Activated naive CD8-positive, alpha-beta T cell treated with anti-CD3 and anti-CD28 coated beads for 36 hours (primary cell): ENCODE measurements at places on chromosomes 5 and 9.
A peak's percentile ranks its signal among the peaks of the same experiment; 100 is the strongest.

- no peak for DNase-seq
These were observed 109.4 kb upstream of the PRLR start for GRCh38 chr5:35339616-35340100.

GRCh38 chr9:79604149-79604548, 32.4 kb downstream of the TLE4 start:
- DNase-seq = no peak

- no peak for DNase-seq
These were observed 5.2 kb downstream of the IER5L start for GRCh38 chr9:129172816-129173215.

DNA sequence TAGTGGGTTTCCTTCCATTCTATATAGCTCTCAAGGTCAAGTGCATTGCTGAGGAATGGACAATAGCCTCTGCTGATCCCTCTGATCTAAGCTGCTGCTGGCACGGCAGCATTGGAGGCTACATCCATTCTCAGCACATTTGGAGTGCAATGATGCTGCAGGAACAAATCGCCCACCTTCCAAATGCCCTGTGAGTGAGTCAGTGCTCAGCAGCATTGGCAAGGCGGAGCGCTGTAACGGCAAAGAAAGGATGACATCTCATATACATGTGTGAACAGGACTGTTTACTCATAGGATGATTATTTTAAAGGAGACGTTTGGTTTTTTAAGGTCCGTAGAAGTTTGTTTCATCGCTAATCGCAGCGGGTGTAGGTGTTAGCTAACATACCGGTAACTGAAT, 408.7 kb downstream of the ARHGEF28 start:
- no peak for DNase-seq

- DNase-seq = no peak
These were observed 235.6 kb downstream of the EDIL3 start for GRCh38 chr5:84149094-84149493.

- DNase-seq = no peak
These were observed 58.4 kb downstream of the COL23A1 start for GRCh38 chr5:178531786-178532185.

DNA sequence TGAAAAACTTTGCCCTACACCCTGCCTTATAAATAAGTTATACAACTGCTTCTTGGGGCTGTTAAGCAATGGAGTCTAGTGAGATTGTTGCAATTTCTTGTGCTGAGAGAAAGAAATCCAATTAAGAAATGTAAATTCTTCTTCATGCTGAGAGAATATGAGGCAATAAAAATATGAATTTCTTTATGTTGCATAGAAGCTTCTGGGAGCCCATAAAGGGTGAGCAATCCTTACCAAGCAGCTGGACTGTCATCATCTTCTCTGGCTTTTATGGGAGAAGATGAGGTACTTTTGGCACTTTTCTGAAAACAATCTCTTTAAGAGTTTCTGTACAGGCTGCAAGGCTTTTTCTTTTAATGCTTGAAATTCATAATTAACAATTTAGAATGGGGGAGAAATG, 204.3 kb downstream of the DMRTA1 start:
- no peak for DNase-seq

DNA sequence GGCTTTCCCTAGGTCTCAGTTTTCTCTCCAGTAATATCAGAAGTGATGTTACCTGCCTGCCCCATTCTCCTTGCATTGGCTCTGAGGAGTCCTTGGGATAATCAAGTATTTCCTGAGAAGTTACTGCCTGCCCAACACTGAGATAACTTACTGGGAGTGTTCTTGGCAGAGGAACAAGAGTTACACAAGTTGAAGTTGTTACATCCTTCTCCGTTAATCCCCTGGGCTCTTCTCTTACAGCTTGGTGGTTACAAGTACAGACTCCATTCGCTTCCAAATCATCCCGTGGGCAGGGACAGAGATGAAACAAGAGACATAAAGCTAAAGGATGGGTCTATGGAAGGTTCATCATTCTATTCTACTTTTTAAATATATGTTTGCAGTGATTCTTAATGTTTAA, 74.1 kb upstream of the SAP30L start:
- DNase-seq = no peak

- no peak for DNase-seq
These were observed 1260.8 kb upstream of the WWC1 start for GRCh38 chr5:167030500-167031120.

GRCh38 chr5:113195251-113195650, 218.7 kb downstream of the DCP2 start:
- DNase-seq = no peak

GRCh38 chr9:97767891-97768290, 70.8 kb upstream of the XPA start:
- DNase-seq = no peak

- DNase-seq = no peak
These were observed 142.2 kb downstream of the SV2C start for GRCh38 chr5:76225336-76225735.

DNA sequence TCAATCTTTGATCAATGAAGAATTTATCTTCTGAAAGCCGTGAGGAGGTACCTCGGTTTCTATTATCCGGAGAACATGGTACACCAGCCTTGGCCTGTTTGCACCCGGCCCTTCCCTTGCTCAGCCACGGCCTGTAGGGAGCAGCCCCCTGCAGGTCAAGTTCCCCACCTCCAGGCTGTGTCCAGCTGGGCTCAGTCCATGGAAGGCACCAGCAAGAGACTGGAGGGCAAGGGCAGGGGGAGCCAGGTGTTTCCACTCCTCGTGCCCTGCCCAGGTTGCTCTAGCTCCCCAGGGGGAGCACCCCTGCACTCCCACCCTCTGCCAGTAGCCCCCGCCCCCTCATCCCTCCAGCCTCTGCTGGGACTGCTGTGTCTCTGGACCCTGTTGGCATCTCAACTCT, 87.3 kb upstream of the ADAMTS2 start:
- DNase-seq = no peak

- no peak for DNase-seq
These were observed 1899.9 kb downstream of the MAT2B start for GRCh38 chr5:165405340-165405739.

GRCh38 chr9:101516655-101517054, 17.0 kb upstream of the RNF20 start:
- DNase-seq = no peak

- DNase-seq = peak; percentile 4
These were observed 31.0 kb downstream of the ABLIM3 start for GRCh38 chr5:149172261-149172660.

DNA sequence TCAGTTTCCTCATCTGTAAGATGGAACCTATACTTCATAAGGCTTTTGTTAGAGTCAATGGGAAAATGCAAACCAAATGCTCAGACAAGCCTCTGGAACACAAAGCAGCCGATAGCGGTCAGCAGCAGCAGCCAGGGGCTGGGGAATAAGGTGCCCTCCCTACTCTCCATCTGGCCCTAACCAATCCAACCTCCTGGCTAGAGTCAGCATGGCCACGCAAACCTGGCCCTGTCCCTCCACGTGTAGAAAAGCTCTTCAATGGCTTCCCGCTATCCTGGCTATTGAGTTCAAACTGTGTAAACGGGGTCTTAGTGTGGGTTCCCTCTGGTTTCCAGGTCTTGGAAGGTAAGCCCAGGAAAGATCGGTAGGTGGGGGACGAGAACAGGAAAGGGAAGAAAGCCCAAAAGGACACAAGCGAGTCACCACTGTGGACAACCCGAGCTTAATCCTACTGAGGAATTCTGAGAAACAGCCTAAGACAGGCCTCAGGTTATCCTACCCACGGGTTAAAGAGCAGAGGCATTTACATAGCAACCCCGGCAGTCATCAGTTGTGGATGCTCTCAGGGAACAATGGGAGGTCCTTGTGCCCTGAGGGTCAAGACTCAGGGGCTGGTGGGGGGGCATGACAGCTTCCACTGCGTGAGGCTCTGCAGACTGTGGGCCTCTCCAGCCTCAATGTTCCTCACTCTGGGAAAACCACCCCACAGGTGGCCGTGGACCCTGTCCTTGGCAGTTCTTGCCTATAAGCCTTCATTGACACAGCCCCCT, 30.9 kb downstream of the FABP6 start:
- no peak for DNase-seq

- no peak for DNase-seq
These were observed 365.6 kb downstream of the CDK5RAP2 start for GRCh38 chr9:120214332-120214731.

GRCh38 chr5:4129523-4129922, 533.9 kb downstream of the IRX1 start:
- no peak for DNase-seq

DNA sequence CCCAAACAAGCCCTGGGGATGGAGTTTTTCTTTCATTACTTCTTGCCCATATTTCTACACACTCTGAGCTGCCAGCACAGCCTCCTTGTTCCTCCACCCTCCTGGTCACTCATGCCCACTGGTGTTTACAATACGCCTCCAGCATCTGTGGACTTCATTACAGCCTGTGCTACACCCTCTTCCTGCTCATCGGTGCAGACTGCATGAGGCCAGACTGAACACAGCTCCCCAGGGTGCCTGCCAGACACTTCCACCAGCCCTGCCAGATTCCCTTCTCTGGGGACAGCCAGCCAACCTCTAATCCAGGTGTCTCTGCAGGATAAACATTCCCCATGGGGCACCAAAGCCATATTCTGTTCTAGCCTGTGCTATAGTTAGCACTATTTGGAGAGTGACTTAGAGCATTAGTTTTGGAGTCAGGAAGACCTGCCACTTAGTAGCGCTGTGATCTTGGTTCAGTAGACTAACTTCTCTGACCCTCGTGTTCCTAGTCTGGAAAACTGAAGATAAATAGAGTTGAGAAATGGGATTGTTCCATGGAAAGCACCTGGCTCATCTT, 163.8 kb upstream of the KLF4 start:
- no peak for DNase-seq

- no peak for DNase-seq
These were observed 126.9 kb downstream of the TLE1 start for GRCh38 chr9:81562231-81563019.

GRCh38 chr5:20335978-20336377, 348.0 kb upstream of the CDH18 start:
- no peak for DNase-seq

GRCh38 chr9:134460206-134460605, 134.0 kb downstream of the RXRA start:
- DNase-seq = no peak

DNA sequence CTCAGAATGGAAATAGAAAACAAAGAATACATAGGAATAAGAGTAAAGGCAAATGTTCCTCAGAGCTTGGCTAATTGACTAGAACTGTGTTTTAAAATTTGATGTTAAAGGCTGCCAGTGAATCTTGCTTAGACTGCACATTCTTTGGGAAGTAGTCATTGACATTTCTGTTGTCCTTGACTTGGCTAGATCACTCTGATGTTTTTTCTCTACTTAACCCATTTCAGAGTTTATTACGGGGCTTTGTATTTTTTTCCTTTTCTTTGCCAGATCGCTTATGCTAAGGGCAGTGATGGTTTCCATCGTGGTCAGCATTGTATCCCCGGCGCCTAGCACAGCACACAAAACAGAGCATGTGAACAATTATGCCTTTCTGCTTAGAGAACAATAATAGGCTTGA, 1126.7 kb upstream of the CDH9 start:
- DNase-seq = no peak

DNA sequence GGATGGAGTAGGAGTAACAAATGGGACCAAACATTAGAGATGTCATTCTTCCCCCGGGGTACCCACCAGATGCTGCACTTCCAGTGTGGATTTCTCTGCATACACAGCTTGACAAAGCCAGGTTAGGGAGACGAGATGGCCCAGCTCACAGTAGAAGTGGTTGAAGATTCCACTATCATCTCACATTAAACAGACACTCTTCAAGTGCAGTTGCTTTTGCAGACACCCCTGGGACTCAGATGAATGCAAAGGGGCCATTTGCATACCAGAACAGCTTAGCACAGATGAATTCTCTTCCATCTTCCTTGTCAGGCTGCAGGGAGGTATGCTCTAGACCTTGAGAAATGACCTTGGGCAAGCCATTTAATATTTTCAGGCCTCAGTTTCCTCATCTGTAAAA, 12.6 kb upstream of the C5orf58 start:
- DNase-seq = no peak

DNA sequence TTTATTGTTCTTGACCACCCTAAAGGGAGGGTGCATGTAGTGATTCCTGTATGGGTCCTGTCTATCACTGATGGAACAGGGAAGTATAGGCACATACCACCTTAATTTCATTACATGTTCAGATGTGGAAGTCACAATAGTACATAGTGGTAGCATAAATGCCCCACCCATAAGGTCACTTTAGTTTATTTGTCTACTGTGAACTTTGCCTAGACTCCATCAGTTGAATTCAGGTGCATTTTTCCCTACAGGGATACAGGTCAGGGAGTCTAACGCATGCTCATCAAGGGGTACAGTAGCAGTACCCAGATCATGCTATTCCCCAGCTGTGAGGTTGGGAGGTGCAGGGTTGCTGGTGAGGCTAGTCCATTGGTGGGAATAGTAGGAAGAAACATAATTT, 175.0 kb downstream of the MEF2C start:
- DNase-seq = no peak

- no peak for DNase-seq
These were observed 330.3 kb downstream of the TRIM36 start for GRCh38 chr5:114839360-114839759.

- no peak for DNase-seq
These were observed 730 bp downstream of the ZMYND19 start for GRCh38 chr9:137589441-137590122.

GRCh38 chr5:129400395-129400983, 59.6 kb upstream of the ADAMTS19 start:
- no peak for DNase-seq

DNA sequence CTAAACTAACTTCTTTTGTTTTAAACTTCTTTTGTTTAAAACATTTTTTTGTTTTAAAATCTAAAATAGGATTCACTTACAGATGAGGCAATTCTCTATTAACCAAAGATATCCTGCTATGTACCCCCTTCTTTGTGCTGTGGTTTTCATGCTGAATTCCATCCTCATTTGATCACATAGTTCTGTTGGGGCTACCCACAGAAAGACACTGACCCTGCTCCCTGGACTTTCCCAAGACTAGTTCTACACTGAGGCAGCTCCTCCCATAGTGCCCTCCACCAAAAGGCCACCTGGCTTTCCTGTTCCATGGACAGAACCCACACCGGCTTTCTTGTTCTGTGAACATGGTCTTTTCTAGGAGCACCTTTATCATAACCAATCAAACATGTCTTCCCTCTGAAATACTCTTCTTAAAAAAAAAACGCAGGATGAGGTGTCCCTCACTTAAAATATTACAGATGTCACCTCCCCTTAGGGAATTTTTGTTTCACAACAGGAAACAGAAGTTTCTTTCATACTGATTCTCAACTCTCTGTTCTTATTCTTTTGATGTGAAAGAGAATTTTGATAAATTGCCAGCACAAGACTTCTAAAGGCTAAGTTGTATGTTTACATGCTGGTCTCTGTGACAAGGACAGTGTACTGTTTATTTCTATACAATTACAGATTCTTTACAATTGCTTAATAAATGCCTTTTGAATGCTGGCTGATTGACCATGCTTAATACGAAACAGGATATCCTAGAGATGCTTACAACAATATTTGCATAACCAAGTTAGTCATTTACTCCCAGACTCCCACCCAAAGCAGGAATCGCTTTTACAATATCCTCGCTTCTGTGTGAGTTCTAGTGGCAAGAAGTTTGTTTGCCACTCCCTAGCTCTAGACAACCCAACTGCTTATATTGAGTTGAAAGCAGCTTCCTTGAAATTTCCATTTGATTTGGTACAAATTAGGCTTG, 300.4 kb downstream of the DTWD2 start:
- DNase-seq = no peak
